ENCODE measurements at places on chromosomes 5 and 9.

GRCh38 chr5:1722877-1723276 lies 76.8 kb downstream of the MRPL36 start:
- DNase-seq = no peak

- DNase-seq = peak; percentile 21
These were observed 20.5 kb downstream of the RAPGEF1 start for GRCh38 chr9:131719262-131719908.

DNA sequence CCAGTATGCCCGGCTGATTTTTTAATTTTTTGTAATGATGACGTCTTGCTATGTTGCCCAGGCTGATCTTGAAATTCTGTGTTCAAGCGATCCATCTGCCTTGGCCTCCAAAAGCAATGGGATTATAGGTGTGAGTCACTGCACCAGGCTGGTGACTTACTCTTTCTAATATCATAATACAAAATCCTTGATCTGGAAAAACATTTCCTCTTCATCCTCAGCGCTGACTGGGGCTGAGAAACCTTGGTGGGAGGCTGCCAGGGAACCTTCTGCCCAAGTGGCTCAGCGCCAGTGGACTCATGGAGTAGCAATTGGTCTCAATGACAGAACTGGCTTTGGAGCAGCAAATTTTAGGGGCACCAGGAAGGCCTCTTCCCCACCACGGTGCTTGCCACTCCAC lies 17.5 kb upstream of the SEMA4D start:
- no peak for DNase-seq

- DNase-seq = no peak
These were observed 45.6 kb upstream of the SLC44A1 start for GRCh38 chr9:105198865-105199264.
